ENCODE measurements at places on chromosomes 5 and 9.
A peak's percentile ranks its signal among the peaks of the same experiment; 100 is the strongest.

DNA sequence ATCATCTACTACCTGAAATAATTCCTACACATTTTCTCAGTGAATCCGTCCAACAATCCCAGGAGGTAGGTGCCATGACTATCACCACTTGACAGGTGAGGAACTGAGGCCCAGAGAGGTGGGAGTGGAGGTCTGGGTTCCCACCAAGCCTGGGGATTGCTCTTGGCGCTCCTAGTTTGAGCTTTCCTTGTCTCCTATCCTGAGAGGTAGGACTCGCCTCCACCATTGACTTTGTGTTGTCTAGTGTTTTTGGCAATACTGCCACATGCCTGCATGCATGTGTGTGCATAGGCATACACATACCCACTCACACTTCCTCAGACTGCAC lies 6.3 kb upstream of the NTNG2 start:
- no peak for DNase-seq

DNA sequence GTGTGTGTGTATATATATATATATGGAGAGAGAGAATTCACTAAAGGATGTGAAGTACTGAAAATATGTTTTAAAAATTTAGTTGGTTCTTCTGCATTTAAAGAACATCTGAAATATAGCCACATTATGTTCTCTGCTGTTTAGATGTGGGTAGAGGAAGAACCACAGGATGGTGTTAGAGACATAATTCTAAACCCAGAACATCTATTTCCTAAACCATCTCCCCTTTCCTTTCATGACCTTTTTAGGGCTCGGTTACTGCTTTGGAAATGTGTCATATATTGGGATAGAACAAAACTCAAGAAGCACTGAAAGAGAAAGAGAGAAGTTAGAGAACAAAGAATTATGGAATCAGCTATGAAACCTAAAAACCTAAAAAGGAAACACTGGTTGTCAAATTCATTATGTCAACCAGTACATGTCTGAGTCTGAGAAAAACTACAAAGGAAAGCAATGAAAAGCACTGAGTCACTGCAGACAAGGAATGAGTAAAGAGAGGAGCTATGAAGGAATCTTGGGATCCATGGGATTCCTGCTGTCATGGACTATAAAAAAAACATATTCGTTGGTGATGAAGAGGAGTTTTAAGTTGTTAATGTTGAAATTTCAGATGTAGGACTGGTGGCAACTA lies 28.4 kb downstream of the SLC12A2 start:
- DNase-seq, result no peak

- no peak for DNase-seq
Observed at GRCh38 chr9:99601571-99602111, 220.0 kb upstream of the NR4A3 start.

- no peak for DNase-seq
Observed at GRCh38 chr5:3329427-3329826, 266.2 kb upstream of the IRX1 start.

- no peak for DNase-seq
Observed at GRCh38 chr9:116757030-116757429, 69.9 kb downstream of the TRIM32 start.

- DNase-seq, result no peak
Observed at GRCh38 chr5:171311322-171312077, 2.5 kb downstream of the TLX3 start.

DNA sequence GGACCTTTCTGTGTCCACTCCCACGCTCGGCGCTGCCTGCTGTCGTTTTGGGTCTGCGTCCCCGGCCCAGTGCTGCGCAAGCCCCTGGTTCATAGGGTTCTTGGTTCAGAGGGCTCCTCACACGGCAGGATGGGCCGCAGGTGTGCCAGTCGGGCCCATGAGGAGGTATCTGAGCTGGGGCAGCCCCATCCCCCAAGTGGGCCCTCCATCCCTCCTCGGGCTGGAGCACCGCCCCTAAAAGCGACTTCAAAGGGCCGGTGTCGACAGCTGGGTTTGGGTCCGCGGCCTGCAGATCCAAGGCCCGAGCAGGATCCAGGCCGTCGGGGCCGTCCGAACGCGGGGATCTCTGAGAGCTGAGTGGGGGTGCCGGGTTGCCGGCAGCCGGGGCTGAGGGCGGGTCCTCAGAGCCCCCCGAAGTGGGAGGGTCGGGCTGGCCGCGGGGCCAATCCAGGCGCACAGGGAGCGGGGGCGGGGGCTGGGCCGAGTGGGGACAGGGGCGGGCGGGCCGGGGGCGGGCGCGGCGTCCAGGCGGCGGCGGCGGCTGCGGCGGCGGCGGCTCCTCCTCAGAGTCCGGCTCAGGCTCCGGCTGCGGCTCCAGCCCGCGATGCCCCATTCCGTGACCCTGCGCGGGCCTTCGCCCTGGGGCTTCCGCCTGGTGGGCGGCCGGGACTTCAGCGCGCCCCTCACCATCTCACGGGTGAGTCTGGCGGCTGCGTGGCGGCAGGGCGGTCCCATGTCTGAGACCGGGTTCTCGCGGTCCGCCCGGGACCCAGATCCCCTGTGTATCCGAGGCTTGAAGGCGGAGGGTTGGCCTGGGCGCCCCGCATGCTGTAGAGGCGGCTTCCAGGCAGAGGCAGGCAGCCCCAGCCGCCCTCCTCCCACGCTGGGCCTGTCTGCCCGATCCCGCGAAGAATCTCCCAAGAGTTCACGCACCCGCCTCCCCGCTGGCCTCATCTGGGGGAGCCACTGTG lies at the start of gene PDLIM4:
PDLIM4 (plus strand) TSS at position 566 of the 971 bp plus-strand sequence; CDS start at position 605, 39 bp downstream.
- no peak for DNase-seq

GRCh38 chr9:29456940-29457339 lies 1883.7 kb upstream of the C9orf72 start:
- no peak for DNase-seq

DNA sequence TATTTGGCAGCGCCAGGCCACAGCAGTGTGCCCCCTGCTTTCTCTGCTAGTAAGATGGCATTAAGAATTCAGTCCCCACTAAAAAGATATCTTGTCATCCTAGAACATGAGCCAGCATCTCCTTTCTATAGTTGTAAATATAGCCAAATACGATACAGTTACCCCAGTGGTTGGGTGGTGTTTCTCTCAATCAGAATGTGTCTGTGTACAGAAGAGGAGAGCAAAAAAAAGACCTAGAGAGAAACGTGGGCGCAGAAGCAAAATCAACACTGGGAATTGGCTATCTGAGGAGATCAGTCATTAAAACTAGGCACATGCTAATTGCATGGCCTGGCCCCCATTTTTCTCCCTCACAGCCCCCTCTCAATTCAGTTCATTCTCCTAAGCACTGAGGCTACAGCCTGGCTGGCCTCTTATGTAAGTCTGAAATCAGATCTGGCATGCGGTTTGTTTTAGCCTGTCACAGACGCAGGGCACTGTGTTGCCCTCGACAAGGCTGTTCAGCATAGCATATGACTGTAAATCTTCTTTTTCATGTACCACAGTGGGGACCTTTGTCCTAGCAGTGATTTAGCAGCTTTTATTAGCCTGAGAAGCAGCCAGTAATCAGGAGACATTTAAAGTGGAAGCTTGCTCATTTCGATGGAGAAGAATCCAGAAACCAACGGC lies 57.8 kb downstream of the RORB start:
- DNase-seq, result no peak

DNA sequence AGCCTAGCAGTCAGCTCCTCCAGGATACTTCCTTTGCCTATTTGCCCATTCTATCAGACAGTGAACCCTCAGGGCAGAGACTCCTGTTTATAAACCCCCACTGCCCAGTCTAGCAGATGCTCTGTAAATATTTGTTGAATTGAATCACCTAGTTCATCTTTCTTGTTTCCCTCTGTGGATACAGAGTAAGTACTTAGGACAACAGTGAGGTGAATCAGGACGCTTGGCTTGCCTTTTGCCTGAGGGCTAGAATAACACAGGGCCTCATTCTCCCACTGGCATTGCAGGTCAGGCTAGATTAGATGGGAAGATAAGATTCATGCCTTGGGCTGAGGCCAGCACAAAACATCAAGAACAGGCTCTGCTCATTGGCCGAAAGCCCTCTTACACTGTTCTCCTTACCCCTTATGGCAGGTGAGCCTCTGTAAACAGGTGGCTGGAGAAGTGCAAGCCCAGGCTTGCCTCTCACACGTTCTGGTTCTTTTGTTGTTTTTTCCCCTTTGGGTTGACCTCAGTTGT lies 22.2 kb downstream of the TNFSF8 start:
- DNase-seq, result no peak

GRCh38 chr9:7130266-7130820 lies 372.6 kb downstream of the KDM4C start:
- no peak for DNase-seq

DNA sequence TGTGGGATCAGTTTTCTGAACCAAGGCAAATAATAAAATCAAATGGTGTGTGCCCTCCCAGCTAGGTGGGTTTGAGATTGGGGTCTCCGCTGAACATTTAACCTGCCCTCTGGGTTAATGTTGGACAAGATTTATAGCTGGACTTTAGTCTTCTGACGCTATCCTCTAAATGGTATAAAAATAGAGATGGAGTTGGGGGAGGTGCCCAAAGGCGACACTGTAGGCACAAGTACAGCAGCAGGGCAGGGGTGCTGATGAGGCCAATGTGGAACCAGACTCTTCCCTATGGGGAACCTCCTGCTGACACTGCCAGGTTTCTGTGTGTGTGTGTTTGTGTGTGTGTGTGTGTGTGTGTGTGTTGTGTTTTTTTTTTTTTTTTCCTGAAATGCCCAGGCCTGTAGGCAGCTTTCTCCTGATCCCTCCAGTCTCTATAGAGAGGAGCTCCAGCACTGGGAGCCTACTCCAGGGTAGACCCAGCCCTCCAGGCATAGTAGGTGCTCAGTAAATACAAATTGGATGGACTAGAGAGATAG lies 37.9 kb downstream of the PCDH1 start:
- no peak for DNase-seq

DNA sequence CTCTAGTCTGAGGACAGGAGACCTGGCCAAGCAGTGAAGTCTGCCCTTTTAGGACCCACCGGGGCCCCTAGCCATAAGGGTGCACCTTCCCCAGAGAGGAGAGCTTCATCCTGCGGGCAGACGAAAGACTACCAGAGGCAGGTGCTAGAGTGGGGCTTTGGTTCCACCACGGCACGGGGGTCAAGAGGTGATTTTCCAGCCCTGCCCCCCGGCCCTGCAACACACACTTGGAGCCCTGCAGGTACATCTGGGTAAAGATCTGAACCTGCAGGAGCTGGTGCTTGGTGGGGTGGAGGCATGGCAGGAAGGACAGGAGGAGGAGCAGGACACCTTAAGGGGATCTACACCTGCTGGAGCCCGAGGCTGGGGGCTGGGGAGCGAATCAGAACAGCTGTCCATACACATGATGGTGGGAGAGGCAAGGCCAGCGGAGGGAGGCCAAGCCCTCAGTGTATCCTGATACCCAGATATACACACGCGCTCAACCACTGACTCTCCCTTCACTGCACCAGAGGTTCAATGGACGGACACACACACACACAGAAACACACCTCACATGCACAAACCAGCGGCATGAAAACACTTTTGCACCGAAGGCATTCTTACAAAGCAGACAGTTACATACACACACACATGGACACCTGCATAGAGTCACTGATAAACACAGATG lies 98.4 kb upstream of the MVB12B start:
- no peak for DNase-seq

GRCh38 chr9:130237763-130238524 lies 27.6 kb upstream of the HMCN2 start:
- no peak for DNase-seq

- DNase-seq, result peak; percentile 54
Observed at GRCh38 chr9:101311758-101312420, 72.9 kb downstream of the BAAT start.

DNA sequence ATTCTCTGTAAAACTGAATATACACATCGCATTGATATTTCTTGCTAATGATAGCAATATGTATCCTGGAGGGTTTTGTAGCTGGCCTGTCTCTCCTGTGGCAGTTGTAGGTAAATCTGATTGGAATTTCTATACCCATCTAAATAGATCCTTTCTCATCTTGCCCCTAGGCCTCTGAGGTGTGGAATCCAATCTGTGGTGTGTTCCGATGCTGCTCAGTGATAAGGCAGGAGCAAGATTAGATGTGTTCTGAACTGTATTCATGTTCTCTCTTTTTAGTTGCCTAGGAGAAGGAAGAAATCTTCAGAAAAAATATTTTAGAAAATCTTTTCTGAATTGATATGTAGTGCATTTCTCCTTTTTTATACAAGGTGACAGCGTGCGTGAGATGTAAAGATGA lies 507.5 kb downstream of the NR2F1-AS1 start:
- DNase-seq, result no peak

DNA sequence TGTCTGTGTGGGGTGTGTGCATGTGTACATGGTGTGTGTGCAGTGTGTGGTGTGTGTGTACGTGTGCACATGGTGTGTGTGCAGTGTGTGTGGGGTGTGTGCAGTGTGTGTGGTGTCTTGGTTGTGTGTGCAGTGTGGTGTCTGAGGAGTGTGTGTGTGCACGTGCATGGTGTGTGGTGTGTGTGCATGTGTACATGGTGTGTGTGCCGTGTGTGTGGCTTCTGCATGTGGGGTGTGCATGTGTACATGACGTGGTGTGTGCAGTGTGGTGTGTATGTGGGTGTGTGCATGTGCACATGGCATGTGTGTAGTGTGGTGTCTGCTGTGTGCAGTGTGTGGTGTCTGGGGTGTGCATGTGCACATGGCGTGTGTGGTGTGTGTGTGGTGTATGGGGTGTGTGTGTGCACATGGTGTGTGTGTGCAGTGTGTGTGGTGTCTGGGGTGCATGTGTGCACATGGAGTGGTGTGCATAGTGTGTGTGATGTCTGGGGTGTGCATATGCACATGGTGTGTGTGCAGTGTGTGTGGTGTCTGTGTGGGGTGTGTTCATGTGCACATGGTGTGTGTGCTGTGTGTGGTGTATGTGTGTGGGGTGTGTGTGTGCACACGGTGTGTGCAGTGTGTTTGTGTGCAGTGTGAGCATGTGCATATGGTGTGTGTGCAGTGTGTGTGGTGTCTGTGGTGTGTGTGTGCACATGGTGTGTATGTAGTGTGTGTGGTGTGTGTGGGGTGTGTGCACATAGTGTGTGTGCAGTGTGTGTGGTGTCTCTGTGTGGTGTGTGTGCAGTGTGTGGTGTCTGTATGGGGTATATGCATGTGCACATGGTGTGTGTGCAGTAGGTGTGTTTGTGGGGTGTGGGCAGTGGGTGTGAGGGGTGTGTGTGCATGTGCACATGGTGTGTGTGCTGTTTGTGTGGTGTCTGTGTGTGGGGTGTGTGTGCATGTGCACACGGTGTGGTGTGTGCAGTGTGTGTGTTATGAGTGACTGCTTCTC lies 40.6 kb upstream of the ZNG1F start:
- DNase-seq, result no peak

DNA sequence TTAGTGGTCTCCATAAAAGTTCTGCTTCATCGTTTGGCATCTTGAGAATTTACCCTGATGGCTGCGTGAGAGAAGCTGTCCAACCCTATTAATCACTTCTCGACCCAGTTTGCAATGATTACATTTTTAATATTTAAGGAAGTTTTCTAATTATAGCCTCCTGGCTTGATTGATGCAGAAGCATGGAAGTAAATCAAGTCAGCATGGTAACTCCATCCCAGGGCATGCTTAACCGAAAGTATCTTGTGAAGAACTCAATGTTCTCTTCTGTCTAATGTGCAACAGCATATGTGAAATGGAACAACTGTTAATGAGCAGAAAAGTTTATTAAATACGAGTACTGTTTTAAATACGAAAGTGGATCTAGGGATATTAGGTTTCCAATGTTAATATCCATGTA lies 278.9 kb upstream of the CD180 start:
- DNase-seq, result no peak

GRCh38 chr9:135890190-135891026 lies 16.9 kb downstream of the CAMSAP1 start:
- DNase-seq, result no peak

Data from AG09319 (cell line).